Left lobe of liver (tissue), 2 donors: ENCODE measurements at places on chromosomes 6 and 20.

DNA sequence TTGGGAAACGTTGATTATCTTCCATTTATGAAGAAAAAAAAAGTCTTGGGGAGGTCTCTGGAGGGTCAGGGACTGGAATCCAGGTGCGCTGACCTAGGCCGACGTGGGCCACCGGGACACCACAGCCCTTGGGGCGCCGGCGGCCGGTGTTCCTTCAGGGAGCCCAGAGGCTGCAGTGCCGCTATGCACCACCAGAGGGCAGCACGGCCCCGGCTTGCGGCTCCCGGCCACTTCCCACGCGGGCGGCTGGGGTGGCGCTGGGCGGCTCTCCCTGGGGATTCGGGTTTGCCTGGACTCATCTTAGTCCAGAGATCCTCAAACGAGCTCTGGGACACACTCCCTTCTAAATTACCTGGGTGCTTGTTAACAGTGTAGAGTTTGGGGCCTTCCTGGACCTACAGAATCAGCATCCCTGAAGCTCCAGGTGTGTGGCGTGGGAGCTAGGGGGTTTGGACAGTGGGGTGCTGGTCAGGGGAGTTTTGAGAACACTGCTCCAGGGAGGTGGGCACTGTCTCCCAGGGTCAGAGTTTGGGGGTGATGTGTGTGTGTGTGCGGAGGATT lies 23.0 kb upstream of the GTSF1L start:
- peak; percentile 81 for DNase-seq

- no peak for DNase-seq
Measured at GRCh38 chr6:25452031-25452430, 172.9 kb downstream of the CARMIL1 start.

- no peak for DNase-seq
Measured at GRCh38 chr6:115319823-115320222, 740.9 kb downstream of the FRK start.

- no peak for DNase-seq
Measured at GRCh38 chr6:30960907-30961673, 20.3 kb downstream of the MUCL3 start.

DNA sequence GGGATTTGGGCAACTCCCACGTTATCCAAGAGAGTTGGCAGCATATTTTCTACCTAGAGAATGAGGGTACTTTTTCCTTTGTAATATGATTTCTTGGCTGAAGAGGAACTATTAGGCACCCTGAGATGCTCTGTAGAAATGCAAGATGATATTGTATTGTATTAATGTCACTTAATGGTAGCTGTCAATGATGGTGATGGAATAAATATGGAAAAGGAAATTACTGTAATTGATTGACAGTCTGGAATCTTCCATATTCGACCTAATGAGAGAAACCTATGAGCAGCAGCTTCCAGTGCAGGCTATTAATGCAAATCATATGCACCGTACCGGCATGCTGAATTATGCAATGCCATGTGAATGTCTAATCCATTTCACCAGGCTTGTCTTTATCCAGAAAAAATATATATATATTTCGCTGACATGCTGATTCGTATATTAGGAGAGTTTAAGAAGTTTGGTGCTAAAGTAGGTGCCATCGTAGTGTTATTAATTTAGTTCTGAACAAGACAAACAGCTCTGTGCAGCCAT lies 494.2 kb upstream of the JARID2 start:
- DNase-seq: no peak

GRCh38 chr20:49995586-49995985 lies 12.8 kb downstream of the SNAI1 start:
- DNase-seq: no peak

DNA sequence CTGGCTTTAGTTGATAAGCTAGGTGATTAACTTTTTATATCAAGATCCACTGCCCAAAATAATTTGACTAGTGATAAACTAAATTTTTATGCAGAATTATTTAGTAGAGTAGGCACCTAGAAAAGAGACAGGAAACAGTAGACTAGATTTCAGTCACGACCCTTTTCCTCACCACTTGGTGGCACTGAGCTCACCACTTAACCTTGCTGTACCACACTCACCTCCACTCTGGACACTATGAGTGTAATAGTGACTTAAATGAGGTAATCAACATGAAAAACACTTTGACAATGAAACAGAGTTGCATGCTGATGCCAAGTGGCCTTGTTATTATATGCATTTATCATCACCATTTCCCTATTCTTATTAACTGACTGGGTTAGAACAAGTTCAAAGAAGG lies 730.4 kb downstream of the KIF16B start:
- DNase-seq: no peak

- DNase-seq: no peak
Measured at GRCh38 chr6:14619419-14619781, 501.8 kb downstream of the CD83 start.

DNA sequence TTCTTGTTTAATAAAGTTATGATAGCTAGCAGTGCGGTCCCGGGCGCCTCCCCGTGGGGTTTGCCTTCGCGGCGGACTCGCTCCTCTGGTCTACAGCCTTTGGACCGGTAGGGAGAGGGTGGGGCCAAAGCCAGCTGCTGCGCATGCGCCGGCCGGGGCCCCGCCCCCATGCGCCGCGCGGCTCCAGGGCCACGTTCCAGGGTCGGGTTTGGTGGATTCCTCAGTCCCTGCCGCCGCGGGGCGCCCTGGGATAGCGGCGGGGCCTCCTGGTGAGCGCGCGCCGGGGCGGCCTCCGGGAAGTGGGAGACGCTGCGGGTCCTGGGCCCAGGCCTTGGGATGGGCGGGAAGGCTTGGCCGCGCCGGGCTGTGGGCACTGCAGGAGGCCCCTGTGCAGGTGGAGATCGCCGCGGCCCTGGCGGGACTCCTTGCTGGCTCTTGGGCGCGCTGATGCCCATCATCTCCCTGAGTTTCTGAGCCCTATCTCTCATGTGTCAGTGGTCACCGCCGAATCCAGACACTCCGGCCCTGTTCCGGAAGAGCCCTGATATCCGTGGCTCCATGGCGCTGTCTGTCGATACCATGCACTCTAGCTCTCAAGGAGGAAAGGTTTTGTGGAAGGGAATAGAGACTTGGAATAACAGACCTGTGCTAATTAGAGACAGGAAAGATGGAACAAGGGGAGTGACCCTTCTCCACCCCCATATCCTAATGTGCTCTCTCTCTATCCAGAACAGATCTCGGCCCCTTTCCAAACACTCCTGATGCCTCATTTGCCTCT lies at the start of gene VARS2:
Gene VARS2, plus strand, starts transcription at position 163 of the 778 bp plus-strand sequence. Its CDS starts 599 bp downstream, at position 762.
- DNase-seq: peak; percentile 98

DNA sequence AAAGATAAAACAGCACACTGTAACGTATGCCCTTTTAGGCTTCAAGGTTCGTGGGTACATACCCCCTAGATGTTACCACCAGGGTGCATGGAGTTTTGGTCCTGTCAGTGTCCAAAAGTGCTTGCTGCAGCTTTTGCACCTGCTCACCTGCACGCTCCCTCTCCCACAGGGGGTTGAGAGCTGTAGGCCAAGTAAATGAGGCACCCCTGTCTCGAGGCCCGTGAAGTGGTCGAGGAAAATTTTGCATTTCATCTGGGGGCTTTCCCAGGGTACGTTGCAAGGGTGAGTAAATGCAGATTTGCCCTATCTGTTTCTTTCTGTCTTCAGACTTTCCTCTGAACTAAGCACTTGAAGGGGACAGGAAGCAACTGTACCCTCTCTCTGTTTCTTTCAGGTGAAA lies 136.0 kb downstream of the THBS2 start:
- no peak for DNase-seq

GRCh38 chr6:10886691-10887502 lies at the start of gene SYCP2L:
Gene SYCP2L, plus strand, starts transcription at chr6:10887052. Its CDS starts 75 bp downstream, at chr6:10887127.
- DNase-seq: no peak

DNA sequence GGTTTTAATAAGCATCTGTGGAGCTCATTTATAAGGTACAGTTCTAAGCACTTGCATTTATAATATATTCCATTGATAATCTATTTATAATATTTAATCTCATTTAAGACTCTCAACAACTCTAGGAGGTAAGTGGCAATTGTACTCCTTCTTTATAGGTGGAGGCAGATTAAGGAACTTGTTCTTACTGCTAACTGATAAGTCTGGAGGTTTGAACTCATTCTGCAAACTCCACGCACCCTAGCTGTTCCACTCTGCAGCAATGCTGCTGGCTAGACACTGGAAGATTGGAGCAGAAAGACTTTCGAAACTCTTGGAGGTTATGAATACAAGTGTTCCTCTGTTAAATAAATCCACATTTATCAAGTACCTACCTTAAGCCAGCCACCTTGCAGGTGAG lies 793 bp upstream of the HDAC2 start:
- DNase-seq: no peak

GRCh38 chr6:90151576-90152422 lies 144.8 kb downstream of the BACH2 start:
- DNase-seq: no peak

DNA sequence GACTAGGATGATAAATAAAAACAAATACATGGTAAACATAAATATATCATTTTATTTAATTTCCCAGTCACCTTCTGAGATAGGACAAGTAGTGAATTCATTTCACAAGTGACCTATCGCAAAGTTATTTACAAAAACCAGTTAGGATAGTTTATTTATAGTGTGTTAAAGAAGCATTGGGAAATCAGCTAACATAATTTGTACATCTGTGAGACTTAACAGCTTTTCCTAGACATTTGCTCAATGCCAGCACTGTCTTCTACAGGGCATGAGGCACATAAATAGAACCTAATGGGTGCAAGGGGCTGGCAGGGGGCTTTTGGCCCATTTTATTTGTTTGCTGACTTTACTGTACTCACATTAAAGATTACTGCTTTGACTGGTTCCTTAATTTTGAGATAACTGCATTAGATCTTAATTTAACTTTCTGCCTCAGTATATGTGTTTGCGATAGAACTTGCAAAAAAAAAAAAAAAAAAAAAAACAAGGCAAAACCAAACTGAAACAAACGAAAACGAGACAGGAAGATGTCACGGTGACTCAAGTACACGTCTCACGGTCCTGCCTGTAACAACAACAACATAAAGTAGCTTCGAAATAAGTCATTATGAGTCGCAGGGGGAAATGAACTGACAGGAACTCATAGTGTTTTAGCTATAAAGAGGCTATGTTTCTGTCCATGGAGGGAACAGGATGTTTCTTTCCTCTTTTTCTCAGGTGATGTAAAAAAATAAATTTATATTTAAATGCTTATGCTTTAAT lies 133.7 kb upstream of the GMDS start:
- no peak for DNase-seq

DNA sequence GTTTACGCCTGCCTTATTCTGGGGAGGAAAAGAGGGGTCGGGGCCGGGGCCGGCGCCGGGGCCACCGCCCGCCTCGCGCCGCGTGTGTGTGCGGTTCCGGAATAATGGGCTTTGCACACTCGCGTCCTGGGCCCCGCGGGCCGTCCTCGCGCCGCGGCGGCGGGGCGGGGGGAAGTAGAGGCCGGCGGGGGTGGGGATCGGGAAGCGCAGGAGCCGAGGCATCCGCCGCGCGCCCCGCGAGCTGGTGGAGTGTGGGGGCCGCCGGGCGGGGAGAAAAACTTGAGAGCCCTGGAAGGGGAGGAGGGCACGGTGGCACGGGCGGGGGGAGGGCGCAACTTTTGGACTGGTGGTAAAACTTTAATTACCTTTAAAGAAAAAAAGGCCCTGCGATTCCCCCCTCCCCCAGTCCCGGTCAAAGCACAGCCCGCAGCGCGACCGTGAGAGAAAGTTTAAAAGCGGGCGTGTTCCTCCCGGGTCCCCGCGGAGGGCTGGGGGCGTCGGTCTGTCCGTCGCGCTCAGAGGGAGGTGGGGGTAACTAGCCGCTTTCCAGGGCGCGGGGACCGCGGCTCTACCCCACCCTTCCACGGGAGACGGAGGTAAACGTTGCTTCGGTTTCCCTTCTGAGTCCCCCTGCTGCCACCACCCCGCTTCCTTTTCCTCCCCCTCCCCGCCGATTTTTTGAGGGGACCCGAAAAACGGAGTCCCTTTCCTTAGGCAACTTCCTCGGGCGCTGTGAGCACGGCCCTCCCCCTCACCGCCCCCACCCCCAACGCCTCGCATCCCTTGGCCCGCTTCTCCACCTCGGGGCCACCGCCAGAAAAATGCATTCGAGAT lies 1.9 kb downstream of the L3MBTL3 start:
- DNase-seq: peak; percentile 64

DNA sequence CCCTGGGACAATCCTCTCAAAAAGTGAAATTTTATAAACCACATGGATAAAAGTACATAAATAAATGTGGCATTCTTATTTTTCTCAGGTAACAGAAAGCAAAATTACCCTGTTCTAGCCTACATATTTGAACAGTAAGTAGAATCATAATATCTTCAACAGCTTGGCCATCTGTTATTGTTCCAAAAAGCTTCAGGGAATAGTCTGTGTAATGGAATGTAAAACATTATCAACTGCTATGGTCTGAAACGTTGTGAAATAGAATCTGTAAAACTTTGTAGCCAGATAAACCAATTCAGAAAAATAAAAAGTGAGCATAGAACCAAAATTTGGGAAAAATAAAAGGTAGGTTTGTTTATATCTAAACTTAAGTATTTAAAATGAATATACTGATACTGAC lies 114.7 kb downstream of the THEMIS start:
- no peak for DNase-seq

GRCh38 chr6:131917318-131917717 lies 33.9 kb downstream of the CCN2 start:
- no peak for DNase-seq

- no peak for DNase-seq
Measured at GRCh38 chr6:143322386-143322785, 128.1 kb downstream of the ADAT2 start.

- DNase-seq: no peak
Measured at GRCh38 chr6:140009286-140009685, 634.8 kb upstream of the CITED2 start.

DNA sequence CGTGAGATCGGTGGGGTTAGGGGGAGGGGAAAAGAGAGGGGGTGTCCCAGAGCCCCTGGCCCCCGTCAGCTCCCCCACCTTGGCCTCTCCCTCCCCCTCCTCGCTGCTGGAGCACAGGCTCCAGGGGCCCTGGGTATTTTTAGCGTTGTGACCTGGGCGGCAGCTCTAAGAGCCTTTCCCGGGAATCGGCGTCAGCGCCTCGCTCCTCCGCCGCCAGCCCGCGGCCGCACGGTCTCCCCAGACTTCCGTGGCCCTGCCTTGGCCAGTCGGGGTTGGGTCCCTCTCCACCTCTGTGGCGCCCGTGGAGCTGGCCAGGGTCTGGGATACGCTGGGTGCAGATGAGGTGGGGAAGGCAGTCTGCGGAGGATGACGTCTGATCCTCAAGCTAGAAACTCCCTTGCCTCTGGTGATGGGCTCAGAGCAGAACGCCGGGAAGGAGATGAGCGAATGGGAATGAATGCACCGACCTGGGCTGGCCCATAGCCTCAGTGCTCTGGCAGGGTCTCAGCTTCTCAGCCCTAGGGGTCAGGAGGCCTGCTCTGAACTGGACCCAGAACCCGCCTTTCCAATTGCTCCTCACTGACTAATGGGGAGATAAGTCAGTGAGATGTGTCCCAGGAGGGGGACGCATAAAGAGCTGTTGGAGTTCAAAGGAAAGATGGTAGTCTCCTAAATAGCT lies 883 bp upstream of the DBNDD2 start:
- no peak for DNase-seq

GRCh38 chr6:108592371-108593337 lies 31.9 kb downstream of the FOXO3 start:
- DNase-seq: no peak
